Bronchial epithelial cell (primary cell): ENCODE measurements at places on chromosomes 3 and 15. TPM values are rescaled to one million over a fixed set of nuclear protein-coding genes. Genes with fewer than 3 reads are reported as not detected.

Gene HERC2
- total RNA-seq, result 22.6 and 29.2 TPM in 2 replicates

Gene GOLGA6D
- total RNA-seq, result not detected in 2 replicates

Gene IMPG2
- under 0.01 and 0.13 TPM in 2 replicates for total RNA-seq

DNA sequence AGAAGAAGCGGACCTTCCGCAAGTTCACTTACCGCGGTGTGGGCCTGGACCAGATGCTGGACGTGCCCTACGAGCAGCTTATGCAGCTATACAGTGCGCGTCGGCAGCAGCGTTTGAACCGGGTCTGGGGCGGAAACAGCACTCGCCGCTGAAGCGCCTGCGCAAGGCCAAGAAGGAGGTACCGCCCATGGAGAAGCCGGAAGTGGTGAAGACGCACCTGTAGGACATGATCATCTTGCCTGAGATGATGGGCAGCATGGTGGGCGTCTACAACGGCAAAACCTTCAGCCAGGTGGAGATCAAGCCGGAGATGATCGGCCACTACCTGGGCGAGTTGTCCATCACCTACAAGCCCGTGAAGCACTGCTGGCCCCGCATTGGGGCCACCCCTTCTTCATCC lies 390.4 kb upstream of the MEIS2 start:
- DNase-seq, result no peak

DNA sequence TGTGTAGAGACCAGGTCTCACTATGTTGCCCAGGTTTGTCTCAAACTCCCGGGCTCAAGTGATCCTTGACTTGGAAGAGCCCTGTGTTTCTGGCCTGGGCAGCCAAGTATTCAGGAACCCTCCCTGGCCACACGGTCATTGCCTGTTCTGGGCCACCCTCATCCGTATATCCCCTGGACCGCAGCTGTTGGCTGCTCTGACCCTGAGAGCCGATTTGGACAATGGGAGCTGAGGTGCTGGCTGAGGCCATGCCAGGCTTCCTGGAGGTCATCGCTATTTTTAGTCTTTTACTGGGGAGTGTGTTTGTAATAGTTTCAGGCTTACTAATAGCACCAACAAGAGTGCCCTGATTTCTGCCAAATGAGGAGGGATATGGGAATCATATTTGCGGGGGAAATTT lies 60.7 kb downstream of the ADAMTS7 start:
- DNase-seq, result peak; percentile 29

DNA sequence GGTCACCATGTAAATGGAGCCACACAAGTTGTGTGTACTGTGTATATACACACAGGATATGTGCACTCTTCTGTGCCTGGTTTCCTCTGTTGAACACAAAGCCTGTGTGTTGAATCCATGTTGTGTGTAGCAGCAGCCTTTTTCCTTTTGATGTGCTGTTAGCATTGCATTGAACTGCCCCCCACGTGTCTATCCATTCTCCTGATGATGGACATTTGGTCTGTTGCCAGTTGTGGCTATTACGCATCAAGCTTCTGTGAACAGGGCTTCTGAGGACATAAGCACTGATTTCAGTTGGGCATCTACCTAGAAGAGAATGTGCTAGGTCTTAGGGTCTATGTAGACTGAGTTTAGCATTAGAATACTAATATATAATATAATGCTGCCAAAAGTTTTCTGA lies 77.4 kb downstream of the LSM3 start:
- DNase-seq, result peak; percentile 33

Gene LSAMP
- total RNA-seq, result 0.26 TPM in 1 of 2 replicates, not detected in the other

Gene CCDC54
- not detected in 2 replicates for total RNA-seq

DNA sequence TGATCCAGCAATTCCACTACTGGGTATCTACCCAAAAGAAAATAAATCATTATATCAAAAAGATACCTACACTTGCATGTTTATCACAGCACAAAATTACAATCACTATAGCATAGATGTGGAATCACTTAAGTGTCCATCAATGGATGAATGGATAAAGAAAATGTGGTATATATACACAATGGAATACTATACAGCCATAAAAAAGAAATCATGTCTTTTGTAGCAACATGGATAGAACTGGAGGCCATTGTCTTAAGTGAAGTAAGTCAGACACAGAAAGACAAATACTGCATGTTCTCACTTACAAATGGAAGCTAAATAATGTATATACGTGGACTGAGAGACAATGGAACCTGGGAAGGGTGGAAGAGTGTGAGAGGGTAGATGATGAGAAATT lies 28.3 kb upstream of the PFN2 start:
- DNase-seq, result no peak

DNA sequence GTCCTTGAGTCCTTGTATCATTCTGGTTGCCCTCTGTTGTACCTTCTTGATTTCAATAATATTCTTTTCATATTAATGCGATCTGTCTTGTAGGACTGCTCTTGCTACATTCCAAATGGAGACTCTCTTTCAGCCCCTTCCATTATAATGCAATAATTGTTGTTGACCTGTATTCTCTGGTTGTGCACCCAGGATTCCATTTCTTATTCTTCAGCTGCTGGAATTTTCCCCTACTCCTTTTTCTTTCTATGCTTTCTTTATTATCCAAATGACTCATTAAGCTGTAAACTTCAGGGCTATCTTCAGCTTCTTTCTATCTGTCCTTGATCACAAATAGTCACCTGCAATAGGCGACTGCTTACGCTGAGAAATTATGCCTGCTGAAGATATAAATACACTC lies 321.5 kb downstream of the SATB1 start:
- no peak for DNase-seq

Gene ILDR1
- 1.6 and 6.0 TPM in 2 replicates for total RNA-seq

DNA sequence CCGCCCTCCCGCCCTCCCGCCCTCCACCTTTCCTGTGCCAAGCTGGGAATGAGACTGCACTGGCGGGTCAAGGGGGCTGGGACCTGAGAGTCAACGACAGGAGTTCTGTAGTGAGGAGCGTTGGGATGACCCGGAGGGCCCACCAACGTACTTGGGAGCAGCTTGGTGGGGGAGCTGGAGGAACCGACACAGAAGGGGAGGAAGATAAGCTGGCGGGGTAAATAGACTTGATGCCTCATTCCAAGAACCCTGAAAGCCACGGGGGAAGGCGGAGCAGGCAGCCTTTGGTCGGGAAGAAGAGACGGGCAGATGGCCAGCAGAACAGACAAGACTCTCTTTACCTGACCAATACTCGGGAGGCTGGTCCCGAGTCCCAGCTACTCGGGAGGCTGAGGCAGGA lies 277 bp downstream of the FMN1 start:
- no peak for DNase-seq

DNA sequence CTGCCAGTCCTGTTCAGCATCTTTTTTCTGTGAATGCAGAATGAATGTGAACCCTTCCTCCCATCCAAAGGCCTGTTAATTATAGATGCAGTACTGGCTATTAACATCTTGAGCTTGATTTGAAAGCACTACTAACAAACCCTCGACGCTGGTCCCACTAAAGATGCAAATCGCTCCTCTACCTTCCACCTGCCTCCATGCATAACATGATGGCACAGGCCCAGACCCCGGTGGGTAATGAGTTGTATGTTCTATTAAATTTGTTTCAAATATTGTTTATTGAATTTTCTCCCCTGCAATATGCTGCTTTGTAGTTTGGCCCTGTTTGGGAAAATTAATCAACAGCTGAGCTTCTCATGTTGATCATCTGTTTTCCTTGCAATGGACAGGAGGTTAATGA lies 69.3 kb downstream of the RAB11A start:
- no peak for DNase-seq

DNA sequence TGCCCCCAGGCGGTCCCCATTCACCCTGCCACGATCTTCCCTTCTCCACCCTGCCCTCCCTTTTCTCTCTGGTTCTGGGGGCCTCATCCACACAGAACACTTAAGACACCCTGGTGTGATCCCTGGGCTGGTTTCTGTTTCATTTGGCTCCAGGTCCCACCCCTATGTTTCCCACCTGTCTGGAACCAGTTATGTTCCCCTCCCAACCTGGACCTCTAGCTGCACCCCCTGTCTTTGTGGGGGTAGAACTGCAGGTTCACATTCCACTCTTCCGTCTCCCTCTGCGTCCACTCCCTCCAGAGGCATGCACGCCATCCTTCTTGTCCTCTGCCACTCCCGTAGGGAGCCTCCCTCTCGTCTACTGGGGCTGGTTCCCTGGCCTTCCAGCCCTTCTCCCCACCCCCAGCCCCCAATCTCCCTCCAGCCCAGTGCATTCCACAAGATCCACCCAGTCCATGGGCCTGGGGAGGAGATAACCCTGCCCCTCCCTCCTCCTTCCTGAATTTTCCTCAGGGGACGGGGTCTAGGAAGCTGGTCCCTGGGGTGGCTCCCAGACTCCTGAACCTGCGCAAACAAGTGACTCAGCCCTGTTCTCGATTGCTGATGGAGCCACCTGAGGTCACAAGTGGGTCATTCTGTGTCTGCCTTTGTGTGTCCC lies 73.8 kb downstream of the ABTB1 start:
- peak; percentile 47 for DNase-seq

DNA sequence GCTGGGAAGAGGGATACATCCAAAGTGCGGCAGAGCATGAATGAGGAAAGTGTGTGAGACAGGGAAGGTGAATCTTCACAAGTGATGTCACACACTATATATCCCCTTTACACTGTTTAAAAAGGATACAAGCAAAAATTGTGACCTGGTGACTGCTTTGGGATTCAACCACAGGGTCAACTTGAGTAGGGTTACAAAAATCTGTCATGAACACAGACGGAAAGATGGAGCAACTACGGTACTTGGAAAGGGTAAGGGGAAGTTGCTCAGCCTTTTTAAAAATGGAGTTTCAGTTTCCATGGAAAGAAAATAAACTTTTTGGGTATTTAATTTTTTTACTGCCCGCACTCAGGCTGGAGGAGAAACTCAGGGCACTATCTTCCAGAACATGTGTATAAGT lies 60.3 kb downstream of the B3GNT5 start:
- no peak for DNase-seq

Gene SLC28A1
- total RNA-seq, result not detected in 2 replicates

Gene ZPLD1
- 2.6 and 3.9 TPM in 2 replicates for total RNA-seq

- DNase-seq, result no peak
Measured at GRCh38 chr3:111968319-111969054, 10.3 kb upstream of the ABHD10 start.

Gene WDR73
- 24.0 and 31.0 TPM in 2 replicates for total RNA-seq

Gene DZIP1L
- total RNA-seq, result 0.77 and 2.1 TPM in 2 replicates

Gene ITIH4
- 0.26 and 1.8 TPM in 2 replicates for total RNA-seq

Gene NUP210
- under 0.01 TPM in 1 of 2 replicates, not detected in the other for total RNA-seq

GRCh38 chr15:67897646-67898339 lies 57.9 kb upstream of the RNU6-1 start:
- DNase-seq, result no peak

DNA sequence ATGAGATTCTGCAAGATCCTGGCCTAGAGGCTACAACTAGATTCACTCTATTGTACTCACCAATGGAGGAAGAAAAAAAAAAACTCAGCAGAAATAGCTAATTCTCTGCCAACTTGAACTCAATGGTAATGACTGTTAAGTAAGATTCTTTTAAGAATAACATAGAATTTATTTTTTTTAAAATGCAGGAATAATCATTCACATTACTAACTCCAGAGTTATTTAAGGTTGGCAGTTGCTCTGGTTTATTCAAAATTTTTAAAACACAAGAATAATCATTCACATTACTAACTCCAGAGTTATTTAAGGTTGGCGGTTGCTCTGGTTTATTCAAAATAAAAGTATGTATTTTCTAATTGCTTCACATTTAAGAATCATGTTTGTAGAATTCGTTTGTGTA lies 1071.9 kb downstream of the IGSF11 start:
- DNase-seq, result no peak

DNA sequence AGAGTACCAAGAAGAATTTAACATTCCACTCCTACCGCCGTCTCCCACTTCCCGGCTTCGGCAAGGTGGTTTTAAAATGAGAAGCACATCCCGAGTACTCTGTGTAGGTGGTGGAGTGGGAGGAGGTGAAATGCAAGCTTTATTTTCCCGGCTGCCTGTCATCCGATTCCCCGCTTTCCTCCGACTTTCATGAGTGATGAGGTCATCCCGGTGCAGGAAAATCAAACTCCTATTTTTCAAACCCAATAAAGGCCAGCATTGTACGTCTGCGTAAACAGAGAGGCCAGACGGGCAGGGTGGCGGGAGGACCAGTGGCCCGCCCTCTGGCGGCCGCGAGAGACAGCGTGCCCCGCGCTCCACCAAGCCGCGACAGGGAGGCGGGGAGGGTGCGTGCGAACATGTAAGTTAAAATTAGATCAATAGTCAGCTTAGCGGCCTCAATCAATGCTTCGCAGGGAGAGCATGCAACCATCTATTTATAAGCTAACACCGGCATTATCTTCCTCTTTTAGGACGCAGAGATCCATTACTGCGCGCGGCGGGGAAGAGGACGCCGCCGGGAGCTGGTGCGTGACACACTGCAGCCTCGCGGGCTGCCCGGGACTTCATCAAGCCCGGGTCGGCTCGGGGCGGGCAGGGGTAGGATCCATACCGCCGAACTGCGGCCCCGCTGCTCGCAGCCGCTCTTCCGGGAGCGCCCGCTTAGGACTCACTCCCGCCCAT lies 163.3 kb downstream of the CD47 start:
- DNase-seq, result peak; percentile 64

- no peak for DNase-seq
Measured at GRCh38 chr15:31440754-31441311, 114.2 kb downstream of the KLF13 start.

Gene CLDN16
- 0.26 and 0.51 TPM in 2 replicates for total RNA-seq

Gene C2CD4A
- total RNA-seq, result 0.53 and 1.3 TPM in 2 replicates

DNA sequence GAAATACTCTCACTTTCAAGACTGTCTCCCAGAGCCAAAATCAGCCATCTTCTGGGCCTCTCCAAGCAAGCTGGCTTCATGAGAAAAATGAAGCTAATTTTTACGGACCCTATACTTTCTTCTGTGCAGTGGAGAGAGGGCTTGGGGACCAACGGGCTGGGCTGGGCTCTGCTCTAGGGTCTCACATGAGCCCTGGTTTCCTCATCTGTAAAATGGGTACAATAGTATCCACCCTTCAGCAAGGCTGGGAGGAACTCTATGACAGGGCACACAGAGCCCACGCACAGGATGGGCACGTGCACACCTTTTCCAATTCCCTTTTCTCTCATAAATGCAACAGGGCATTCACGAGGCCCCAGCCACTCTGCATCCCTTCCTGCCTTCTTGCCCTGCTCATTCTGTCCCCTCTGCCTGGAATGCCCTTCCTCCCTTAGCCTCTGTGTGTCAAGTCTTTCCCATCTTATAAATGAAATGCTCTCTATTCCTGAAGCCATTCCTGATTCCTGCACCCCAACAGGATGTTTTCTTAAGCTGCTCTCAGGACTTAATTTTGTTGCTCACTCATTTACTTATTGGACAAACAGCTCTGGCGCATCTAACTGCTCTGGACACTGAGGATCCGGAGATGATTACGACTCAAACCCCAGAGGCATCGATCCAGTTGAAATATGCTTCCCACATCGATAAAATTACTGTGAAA lies 32.9 kb upstream of the SEC13 start:
- DNase-seq, result no peak

- peak; percentile 92 for DNase-seq
Measured at GRCh38 chr3:25424614-25425013, 3.4 kb upstream of the RARB start.

Gene CYP1A1
- 0.26 TPM in 2 replicates for total RNA-seq

DNA sequence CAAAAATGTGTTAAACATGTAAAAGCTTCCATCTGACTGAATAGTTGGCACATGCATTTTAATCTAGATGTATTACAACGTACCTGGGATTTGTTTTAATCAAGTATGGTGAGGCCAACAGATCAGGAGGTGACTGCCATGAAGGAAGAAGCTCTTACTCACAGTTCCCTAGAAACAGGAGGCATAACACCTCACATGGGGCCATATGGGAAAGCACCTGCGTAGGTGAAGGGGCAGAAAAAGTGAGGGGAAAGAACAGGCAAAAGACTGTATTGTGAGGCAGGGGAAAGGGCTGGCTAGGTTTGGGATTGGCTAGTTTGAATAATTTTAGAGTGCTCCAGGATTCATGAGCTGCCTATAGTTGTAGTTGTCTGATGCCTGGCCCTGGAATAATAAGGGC lies 9.6 kb downstream of the SQOR start:
- DNase-seq, result peak; percentile 47
